ENCODE measurements at places on chromosomes 1 and 21.
A peak's percentile ranks its signal among the peaks of the same experiment; 100 is the strongest.

GRCh38 chr1:157367091-157367739 lies 185.1 kb downstream of the FCRL5 start:
- DNase-seq, result no peak

DNA sequence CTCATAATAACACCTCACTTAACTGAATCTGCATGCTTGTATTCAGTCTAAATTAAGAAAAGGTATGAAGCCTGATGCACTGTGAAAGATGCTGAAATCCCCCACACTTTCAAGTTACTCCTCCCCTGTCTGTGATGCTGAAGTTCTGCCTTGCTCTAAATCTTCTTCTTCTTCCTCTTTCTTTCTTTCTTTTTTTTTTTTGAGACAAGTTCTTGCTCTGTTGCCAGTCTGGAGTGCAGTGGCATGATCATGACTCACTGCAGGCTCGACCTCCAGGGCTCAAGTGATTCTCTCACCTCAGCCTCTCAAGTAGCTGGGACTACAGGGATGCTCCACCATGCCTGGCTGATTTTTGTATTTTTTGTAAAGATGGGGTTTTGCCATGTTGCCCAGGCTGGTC lies 231.0 kb upstream of the B3GALT2 start:
- DNase-seq, result peak; percentile 22

DNA sequence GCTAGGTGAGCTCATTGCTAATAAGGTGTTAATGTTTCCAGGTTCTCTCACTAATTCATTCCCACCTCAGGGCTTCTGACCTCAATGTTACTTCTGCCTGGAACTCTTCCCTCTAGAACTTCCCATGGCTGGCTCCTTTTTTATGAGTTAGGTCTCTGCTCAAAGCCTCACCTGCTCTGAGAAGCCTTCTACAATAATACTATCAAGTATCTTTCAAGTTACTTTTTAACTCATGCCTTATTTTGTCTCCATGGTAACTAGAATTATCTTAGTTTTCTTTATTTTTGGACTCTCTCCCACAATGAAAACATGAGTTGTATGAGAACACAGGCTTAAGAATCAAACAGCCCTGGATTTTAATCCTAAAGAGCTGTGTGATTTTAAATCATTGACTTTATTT lies 3.5 kb upstream of the C1orf52 start:
- DNase-seq, result no peak

- DNase-seq, result no peak
Observed at GRCh38 chr1:229195246-229195645, 75.7 kb upstream of the RAB4A start.

GRCh38 chr1:86778569-86779239 lies 74.3 kb downstream of the SH3GLB1 start:
- DNase-seq, result no peak

- no peak for DNase-seq
Observed at GRCh38 chr1:152067929-152068328, 20.9 kb downstream of the TCHHL1 start.

- no peak for DNase-seq
Observed at GRCh38 chr1:89451011-89451410, 73.6 kb upstream of the LRRC8B start.

- DNase-seq, result no peak
Observed at GRCh38 chr1:174850726-174851125, 149.0 kb upstream of the CACYBP start.

DNA sequence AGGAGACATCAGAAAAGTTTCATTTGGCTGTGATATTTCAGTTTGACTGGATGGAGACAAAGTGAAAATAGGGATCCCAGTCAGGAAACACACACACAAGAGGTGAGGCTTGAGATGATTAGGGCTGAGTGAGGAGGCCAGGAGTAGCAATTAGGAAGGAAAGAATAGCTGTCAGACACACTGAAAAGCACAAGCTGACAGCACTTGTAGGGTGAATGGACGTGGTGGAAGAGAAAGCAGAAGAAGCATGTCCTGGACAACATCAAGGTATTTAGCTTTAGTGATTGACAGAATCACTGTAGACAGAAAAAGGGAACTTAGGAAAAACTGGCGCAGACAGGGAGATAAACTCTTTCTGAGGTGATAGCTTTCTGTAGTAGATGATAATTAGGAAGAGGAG lies 347.7 kb downstream of the TGFB2 start:
- DNase-seq, result no peak

DNA sequence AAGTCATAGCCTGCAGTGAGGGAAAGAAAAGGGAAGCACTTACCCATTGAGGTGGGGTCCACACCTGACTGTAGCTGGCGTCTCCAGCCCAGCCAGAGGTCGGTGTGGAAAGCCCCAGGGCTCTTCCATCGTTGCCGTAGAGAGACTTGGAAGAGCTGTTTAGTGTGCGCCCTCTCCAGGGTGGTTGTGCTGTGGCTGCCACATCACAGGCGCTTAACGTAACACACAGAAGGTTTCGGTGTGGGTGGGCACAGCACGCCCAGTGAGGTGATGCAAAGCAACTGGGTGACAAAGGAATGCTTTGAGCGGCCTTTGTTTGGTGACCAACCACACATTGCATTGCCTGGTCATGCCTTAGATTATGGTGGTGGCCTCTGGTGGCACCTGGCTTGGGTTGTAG lies 36.8 kb upstream of the KIF1B start:
- DNase-seq, result no peak

- no peak for DNase-seq
Observed at GRCh38 chr1:212161231-212161781, 123.9 kb upstream of the PPP2R5A start.

GRCh38 chr21:46254208-46254975 lies 25.8 kb upstream of the LSS start:
- no peak for DNase-seq

DNA sequence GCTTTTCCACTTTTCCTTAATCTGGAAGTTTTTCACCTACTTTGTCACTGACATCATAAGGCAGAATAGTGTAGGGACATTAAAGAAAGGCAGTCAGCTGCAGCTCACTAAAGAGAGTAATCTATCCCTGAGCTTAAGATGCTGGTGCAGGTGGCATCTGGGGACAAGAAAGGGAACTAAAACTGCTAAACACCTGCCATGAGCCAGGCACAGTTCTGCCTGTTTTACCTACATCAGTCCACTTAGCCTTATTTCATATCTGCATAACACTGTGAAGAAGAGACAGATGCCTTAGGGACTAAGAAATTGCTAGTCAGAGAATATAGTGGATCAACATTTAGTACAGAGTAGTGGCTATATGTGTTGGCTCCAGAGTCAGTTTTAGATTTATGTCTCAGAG lies 88.1 kb downstream of the GPATCH2 start:
- DNase-seq, result no peak

- no peak for DNase-seq
Observed at GRCh38 chr1:24308365-24309015, 10.7 kb upstream of the GRHL3 start.

Measured in activated CD8-positive, alpha-beta memory T cell treated with anti-CD3 and anti-CD28 coated beads, Interleukin-2, amount 50 U/mL, for 4 hours (primary cell).